Spleen (tissue), 13 donors: ENCODE measurements at places on chromosomes 1 and 21. TPM values are rescaled to one million over a fixed set of nuclear protein-coding genes. Genes with fewer than 3 reads are reported as not detected.

- no peak for DNase-seq
These were observed 401.5 kb downstream of the DSCAM start for GRCh38 chr21:40445349-40445921.

DNA sequence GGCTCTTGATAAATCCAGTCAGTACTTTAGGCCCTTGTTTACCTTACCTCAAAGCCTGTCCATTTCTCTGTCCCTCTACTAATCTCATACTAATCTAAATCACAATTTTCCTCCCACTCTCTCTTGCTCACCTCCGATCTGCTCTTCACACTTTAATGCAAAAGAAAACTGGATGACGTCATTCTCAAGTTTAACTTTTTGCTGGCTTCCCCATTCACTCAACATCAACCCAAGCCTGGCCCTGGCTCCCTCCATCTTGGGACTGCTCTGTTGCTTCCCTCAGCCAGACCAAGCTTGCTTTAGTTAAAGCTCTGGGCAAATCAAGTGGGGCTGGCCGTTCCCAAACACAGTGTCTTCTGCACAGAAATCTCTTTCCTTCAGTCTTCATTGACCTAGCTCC, 29.7 kb downstream of the COA6 start:
- no peak for DNase-seq

DNA sequence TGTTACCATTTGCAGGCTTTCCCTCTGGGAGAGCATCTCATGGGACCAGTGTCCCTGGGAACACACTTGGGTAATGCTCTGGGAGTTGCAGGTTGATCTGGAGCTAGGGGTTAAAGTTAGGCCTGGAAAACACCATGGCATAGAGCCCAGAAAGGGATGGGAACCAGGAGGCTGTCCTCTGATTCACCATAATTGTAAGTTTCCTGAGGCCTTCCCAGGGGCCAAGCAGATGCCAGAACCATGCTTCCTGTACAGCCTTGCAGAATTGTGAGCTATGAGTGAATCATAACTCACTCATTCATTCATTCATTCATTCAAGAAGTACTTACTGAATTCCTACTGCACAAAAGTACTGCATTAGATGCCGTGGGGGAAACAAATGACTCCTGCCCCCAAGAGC, 50.0 kb downstream of the LACTBL1 start:
- DNase-seq: peak; percentile 9

Gene NGF
- total RNA-seq: 2.5 TPM

Gene PADI6
- not detected for total RNA-seq

Gene RGS7
- 0.56 TPM for total RNA-seq
